ENCODE measurements at places on chromosomes 2 and 18.

GRCh38 chr18:33851546-33852078, 273.6 kb downstream of the ASXL3 start:
- DNase-seq = no peak

DNA sequence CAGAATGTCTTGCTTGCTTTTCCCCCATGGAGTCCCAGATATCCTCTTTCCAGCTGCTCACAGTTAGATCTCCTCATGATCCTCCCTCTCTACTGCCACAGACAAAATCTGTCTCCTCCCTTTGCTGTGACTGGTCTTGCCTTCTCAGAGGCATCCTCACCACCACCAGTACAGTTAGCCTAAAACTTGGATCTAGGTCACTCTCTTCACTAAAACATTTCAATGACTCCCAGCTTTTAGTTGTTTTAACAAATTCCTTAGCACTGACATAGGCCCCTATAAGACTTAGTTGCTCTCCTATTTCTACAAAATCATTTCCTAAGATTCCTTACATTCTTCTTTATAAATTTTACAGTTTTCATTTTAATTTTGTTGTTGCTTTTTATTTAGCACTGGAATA, 734.2 kb upstream of the CHAC2 start:
- DNase-seq = no peak

GRCh38 chr2:173656086-173656485, 301.4 kb downstream of the CDCA7 start:
- no peak for DNase-seq

DNA sequence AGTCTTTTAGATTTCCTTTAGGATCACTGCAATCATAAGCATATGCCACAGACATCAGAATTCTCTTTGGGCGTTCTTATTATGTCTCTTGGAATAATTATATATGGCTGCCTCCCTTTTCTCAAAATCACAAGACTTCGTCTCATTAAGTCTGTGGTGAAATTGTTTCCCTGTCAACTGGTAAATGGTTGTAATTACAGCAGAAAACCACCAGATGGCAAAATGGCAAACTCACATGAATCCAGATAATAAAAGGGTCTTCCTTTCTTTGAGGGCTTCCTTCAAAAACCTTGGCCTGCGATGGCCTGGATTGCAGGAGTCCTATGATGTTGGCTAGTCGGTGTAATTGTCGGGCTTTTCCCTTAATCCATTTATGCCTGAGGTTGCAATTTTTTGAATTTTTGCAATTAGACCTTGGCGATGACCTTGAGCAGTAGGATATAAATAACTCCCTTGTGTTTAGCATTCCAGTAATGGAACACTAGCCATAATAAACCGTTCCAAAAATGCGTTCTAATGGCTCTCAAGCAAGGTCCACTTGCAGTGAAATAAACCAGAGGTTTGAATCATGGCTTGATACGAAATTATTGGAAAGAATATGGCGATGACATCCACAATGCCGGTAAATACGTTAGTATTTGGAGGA, 656.4 kb downstream of the MBD2 start:
- no peak for DNase-seq

DNA sequence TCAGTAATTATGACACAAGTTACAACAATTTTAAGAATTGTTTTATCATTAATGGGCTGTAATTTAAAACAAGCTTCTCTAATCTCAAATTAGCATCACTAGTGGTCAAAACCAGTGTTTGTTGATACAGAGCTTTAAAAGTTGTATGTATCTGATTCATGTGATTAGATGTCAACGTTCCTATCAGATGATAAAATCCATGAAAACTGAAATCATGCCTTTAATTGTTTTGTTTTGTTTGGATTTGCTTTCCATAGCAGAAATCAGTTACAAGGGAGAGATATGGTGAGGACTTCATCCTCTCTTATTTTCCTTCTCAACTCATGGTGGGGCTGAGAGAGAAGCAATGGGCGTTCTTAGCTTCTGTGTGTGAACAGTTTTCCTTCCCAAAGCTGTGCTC, 469.6 kb downstream of the PID1 start:
- no peak for DNase-seq

DNA sequence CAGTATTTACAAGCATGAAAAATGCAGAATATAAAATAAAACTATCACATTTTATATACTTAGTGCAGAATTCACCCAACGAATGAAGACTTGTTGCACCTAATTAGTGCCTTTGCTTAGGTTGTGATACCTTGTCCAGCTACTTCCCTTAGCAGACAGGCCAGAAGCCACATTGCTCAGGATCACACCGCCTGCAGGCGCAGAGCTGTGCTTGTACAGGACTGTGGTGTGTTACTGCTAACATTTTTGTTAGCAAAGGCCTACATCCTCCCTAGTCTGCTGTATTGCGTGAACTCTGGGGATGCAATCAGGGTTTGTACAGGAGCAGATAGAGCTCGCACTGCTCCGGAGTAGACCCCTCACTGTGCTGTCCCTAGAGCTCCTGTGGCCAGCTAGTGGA, 336.9 kb downstream of the CBLN2 start:
- DNase-seq = no peak

DNA sequence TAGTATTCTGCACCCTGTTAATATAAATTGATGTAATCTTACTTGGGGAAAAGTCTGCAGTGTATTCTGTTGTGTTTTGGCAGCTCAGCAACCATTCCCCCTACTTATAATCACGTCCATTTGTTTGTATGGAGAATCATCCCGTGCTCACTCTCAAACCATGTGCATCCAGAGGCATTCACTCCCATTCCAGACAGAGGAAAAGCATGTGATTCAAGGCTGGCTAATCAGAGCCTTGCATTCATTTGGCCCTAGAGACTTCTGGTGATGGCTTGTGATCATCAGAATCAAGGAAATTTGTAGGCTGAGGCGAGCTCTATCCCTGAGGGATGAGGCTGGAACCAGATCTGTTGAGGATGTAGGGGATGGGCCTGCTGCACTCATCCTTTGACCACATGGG, 5.1 kb upstream of the WIPF1 start:
- no peak for DNase-seq

GRCh38 chr18:48395646-48396045, 13.5 kb downstream of the ZBTB7C start:
- DNase-seq = no peak

DNA sequence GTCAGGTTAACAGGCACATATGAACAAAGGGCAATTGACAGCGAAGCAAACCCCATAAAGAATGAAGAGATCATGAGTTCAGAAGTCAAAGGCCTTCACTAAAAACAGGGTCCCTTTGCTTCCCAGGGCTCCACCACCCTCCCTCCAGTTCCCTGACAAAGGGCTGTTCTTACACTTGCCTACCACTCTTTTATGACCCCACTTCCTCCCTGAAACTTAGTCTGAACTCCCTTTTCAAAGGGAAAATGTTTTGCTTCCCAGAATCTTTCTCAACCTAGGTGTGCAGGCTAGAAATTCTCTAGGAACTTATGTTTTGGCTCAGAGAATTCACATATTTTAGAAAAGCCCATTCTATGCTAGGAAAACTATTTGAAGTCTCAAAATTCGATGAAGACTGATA, 86.0 kb upstream of the ITGA4 start:
- no peak for DNase-seq

- DNase-seq = no peak
Observed at GRCh38 chr2:229084447-229084846, 186.6 kb downstream of the PID1 start.

- no peak for DNase-seq
Observed at GRCh38 chr2:88197732-88198131, 27.6 kb downstream of the THNSL2 start.

GRCh38 chr18:45046961-45047360, 366.3 kb downstream of the SETBP1 start:
- no peak for DNase-seq

DNA sequence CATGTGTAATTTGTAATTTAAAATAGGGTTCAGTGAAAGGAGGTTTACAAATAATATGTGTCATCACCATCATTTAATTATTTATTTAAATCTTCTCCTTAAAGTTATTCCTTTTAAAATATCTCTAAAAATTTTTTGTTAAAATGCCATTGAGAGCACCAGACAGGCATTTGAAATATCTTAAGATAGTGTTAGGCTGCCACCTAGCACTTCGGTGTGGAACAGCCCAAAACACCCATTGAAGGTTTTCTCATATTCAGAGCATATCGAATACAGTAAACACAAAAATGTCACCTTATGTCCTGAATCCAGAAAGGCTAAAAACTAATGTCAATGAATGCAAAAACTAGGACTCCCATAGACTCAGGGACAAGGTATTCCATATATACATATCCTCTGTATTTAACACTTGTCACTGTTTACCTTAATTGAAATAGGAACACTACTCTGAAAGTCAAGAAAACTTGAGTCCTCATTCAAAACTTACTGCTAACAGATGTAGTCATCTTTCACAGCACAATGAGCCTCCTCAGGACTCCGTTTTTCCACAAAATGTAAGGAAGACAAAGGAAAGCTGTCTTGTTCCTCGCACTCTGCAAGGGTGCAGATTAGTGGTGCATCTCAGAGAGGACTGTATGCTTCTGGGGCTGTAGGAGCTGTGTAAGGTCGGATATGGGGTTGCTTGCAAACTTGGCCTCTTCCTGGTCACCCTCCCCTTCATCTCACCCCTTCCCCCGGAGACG, 329.5 kb downstream of the PAX3 start:
- peak; percentile 29 for DNase-seq

GRCh38 chr2:43319541-43319940, 93.1 kb upstream of the ZFP36L2 start:
- DNase-seq = no peak

DNA sequence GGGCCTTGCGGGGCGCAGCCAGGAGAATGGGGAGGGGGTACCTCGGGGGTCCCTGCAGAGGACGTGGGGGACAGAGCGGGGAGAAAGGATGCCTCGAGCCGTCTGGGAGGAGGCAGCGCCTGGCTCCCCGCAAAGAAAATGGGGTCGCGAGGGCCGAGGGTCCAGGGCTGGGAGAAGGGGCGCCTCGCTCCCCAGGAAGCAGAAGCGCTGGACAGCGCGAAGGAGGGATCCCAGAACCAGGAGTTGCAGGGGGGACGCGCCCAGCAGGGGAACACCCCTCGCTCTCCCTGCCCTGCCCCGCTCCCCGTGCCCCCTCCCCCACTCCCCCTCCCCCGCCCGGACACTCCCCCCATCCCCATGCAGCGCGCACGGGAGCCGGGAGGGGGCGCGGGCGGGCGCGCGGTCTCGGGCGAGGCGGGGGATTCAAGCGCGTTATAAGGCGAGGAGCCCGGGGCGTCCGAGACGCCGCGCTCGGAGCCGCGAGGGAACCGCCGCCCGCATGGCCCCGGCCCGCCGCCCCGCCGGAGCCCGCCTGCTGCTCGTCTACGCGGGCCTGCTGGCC, at the start of gene ERFE:
Gene ERFE, plus strand, starts transcription at position 462 of the 562 bp plus-strand sequence. Its CDS starts 38 bp downstream, at position 500.
- DNase-seq = peak; percentile 23

- no peak for DNase-seq
Observed at GRCh38 chr18:54260396-54261072, 8.8 kb upstream of the POLI start.

DNA sequence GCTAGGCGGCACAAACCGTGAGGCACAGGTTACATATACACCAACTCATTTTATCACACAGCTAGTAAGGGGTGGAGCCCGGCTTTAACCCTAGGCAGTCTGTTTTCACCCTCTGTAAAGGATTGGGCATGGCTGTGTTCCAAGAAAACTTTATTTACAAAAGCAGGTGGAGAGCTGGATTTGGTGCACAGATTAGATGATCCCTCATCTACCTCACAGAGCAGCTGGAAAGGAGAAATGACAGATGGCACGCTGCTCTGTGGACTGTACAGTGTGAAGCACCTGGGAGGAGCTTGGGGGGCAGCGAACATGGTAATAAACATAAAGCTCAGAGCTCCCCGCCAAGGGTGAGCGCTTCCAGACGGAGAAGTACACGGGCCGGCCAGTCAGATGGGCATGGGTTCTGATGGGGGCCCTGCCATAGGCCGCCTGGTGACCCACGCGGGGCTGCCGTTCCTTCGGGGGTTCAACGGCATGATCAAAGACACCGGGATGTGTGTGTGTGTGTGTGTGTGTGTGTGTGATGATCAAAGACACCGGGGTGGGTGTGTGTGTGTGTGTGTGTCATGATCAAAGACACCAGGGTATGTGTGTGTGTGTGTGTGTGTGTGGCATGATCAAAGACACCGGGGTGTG, 862 bp upstream of the TMEM177 start:
- peak; percentile 90 for DNase-seq

DNA sequence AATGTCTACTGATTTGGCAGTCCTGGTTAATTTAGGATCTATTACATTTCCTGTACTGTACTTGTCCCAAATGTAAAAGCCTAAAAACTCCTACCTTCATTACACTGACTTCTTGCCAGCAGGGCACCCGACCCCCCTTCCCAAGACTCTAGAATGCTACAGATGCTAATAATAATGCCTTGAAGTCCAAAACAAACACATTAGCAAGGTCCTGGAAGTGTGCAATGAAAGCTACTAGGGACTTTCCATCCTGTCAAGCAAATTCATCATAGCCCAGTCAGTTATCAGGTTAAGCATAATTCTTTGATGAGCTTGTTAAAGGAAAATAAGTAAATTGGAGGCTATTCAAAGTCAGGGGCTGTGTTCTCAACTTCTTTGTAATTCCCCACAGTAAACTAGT, 115.3 kb upstream of the RBBP8 start:
- DNase-seq = peak; percentile 30

- DNase-seq = no peak
Observed at GRCh38 chr2:2664989-2665833, 334.1 kb upstream of the MYT1L start.

- peak; percentile 3 for DNase-seq
Observed at GRCh38 chr2:54524226-54524991, 68.3 kb downstream of the SPTBN1 start.

GRCh38 chr2:156837635-156838370, 401.6 kb downstream of the GPD2 start:
- DNase-seq = no peak

- DNase-seq = no peak
Observed at GRCh38 chr18:56152551-56153310, 485.7 kb downstream of the TXNL1 start.

GRCh38 chr2:238956676-238957075, 108.8 kb downstream of the TWIST2 start:
- DNase-seq = peak; percentile 41

DNA sequence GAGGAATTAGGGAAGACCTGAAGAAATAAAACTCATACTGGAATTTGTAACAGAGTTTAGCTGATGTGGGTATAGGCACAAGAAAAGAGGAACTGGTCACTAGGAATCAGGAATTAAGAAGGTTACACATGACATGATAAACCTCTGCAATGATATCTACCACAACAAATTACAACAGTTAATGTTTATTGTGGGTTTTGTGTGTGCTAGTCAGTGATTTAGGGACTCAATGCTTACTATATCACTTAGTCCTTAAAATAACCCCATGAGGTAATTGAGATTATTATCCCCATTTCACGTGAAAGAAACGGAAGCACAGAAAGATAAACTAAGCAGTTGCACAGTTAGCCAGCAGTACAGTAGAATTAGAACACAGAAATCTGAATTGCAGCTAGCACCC, 415.8 kb upstream of the ZEB2 start:
- DNase-seq = no peak

GRCh38 chr2:239596792-239597191, 196.0 kb upstream of the HDAC4 start:
- no peak for DNase-seq

DNA sequence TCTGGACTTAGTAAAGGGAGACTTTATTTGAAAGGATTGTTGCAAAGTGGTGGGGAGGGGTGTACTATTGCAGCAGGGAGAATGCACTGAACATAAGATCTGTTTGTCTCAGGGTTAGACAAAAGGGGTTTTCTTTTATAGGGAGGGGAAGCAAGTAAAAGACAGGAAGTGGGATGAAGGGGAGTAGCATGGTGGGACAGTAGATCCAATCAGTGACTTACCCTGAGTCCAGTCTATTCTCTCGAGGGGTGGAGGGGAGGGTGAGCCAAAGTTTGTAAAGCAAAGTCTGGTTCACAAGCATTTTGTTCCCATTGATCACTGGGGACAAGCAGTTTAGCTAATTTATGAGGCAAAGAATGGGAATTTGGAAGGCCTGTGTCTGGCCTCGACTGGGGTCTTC, 35.0 kb upstream of the CYP27C1 start:
- no peak for DNase-seq

Data from DMS79 treated with DMSO at 0.1 percent for 48 hours (cell line).